ENCODE measurements at places on chromosomes 2 and 18. TPM values are rescaled to one million over a fixed set of nuclear protein-coding genes. Genes with fewer than 3 reads are reported as not detected.

DNA sequence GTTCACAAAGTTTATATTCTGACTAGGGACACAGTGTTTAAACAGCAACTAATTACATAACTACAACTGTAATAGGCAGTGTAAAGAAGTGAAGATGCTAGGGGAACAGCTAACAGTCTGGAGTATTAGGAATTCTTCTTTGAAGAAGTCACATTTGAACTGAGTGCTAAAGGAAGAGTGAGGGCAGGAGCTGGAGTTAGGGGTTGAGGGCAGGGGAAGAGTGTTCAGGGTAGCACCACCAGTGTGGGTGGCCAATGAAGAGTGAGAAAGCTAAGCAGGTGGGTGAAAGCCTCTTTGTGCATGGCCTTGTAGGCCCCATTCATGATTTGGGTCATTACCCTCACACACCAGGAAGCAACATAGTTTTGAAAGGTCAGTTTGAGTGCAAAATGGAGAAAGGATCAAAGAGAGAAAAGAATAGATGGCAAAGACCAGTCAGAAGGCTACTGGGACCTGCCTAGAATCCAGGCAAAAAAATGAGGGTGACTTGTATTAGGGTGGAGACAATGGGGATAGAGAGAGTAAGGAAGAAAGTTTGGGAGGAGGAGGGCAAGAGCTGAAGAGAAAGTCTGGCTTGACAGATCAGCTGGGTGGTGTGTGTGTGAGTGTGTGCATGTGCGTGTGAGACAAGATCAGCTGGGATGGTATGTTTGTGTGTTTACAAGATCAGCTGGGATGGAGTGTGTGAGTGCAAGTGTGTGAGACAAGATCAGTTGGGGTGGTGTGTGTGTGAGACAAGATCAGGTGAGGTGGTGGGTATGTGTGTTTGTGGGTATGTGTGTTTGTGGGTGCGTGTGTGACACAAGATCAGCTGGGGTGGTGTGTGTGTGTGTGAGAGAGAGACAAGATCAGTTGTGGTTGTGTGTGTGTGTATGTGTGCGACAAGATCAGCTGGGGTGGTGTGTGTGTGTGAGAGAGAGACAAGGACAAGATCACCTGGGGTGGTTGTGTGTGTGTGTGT is 43.6 kb upstream of the AGPS start:
- DNase-seq: no peak

DNA sequence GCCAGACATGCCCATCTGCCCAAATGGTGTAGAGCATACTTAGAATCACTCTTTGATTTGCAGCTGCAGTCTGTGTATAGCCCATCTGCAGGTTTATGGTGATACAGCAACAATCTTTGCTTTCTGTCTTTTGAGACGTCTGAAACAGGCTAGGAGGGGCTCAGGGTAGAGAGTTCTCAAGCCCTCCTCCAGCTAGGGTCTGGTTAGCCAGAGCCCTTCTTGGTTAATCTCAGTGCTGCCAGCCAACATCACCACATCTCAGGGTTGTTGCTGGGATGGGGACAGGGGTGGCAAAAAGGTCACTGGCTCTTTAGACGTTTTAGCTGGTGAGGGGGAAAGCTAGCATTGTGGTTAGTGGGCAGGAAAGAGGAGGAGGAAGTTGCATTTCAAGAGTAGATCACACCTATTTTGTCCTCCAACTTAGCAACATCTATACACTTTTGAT is 136.6 kb upstream of the ACAA2 start:
- no peak for DNase-seq

The VWA3B gene
- 0.10 TPM for total RNA-seq

DNA sequence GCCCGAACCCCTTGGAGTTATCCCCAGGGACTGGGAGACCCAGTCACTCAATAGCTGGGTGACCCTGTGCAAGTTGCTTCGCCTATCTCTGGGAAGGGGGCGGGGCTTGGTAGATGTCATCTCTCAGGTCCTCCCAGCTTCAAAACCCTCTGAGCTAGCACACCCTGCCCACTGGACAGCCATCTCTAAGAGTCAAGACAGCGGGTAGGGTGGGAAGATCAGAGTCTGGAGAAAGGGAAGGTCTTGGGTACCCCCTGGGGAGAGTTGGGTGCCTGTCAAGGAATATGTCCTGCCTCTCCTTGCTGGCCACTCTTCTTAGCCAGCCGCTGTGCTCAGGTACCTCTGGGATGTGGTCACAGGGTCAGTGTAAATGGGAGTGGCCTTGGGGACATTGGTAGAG is 8.0 kb downstream of the GLI2 start:
- no peak for DNase-seq

DNA sequence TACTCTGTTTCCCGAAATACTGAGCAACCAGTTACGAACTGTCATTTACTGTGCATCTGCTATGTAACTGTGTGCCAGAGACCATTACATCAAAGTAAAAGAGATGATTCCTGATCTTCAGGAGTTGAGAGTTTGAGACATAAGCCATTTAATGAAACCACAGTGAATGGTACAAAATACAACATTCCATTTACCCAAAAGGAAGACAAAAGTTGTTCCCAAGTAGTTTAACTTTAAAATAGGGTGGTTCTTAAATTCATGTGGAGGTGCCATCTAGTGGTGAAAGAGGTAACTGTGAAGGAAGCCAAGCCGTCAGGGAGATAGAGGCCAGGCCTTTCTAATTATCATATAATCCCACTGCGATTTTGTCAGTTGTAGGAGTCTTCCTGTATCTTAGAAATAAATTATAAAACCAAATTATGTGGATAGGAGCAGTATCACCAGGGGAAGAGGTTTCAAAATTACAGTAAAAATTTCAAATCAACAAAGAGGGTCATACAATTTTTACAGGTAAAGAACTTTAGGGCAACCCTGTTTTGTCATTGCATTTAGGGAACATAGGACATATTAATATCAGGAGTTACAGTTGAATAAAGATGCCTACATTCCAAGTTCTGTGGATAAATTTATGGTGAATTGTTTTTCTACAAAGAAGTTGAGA is 67.7 kb downstream of the EPAS1 start:
- peak; percentile 59 for DNase-seq

DNA sequence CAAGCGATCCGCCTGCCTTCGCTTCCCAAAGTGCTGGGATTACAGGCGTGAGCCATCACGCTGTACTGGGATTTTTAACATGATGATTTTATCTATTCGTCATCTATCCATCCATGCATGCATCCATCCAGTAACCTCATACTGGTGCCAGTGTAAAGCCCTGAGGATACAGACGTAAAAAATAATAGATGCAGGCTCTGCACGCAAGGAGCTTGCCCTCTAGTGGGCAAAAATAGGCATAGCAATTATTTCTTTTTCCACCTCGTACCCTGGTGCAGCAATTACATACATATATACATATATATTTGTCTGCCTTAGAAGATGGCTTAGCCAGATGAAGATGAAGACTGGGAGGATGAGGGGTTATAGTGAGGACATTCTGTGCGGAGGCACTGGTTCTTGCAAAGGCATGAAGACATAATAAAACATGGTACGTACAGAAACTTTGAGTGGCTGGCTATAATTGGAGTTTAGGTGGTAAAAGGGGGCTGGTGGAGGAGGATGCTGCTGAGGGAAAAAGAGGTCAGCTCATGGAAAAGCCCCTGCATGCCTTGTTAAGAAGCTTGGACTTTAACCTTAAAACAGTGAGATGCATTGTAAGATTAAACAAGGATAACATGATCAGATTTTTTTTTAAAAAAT is 19.6 kb upstream of the RPIA start:
- peak; percentile 45 for DNase-seq

The SAG gene
- not detected for total RNA-seq

DNA sequence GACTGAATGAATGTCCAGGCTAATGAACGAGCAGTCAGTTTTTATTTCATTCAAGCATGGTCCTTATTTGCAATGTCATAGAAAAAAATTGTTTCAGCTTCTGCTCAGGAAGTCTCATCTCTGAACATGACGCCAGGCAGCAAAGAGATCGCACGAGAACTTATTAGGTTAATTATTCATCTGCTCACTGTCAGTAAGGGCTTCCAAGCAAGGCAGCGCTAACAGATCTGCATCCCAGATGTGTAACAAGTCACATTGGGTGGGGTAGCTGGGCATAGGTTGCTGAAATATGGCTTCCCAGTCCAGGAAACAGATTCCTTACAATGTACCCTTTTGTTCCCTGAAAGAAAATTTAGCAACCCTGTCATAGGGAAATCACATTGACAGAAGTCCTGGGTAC is 63.5 kb downstream of the ANKRD44 start:
- no peak for DNase-seq

The OSR1 gene
- 20.1 TPM for total RNA-seq

- DNase-seq: no peak
Measured at GRCh38 chr18:2222270-2223185, 348.8 kb downstream of the METTL4 start.

DNA sequence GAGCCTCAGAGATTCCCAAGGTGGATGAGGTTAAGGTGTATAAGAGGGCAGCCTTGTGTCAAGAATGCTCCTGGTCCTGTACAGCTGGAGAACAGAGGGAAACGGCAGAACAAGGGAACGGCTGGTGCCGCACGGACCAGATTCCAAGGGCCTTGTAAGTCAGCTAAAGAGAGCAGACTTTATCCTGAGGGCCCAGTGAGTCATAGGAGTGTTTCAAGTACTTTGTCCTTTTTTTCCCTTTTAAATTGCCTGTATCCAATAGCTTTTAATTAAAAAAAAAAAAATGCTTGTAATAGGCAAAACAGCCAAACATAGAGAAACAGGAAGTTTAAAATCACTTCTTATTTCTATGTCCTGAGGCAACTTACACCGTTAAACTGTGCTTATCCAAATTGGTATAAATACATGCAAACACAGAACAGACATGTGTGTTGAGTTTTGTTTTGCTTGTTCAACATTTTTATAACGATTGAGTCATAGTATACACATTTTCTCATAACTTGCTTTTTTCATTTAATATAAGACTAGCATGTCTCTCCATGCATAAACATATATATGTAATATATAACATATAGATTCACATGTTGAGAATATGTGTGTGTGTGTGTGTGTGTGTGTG is 42.1 kb upstream of the EVA1A start:
- no peak for DNase-seq

The YES1 gene
- 152 TPM for total RNA-seq

DNA sequence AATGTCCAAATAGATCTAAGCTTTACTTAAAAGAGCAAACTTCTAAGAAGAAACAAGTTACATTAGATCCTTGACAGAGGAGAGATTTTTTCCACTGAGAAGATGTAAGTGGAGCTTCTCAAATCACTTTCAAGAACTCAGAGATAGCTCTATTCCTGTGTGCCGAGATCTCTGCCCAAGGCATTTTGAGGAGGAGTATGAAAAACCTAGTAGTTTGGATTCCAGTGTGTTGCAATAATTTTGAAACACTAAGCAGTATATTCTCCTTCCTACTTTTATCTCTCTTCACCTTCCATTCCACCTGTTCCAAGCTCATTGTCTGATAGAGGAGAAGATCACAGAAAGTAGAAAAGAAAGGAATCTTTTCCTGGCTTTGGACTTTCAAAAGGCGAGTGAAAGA is 192.0 kb upstream of the TANK start:
- DNase-seq: no peak

DNA sequence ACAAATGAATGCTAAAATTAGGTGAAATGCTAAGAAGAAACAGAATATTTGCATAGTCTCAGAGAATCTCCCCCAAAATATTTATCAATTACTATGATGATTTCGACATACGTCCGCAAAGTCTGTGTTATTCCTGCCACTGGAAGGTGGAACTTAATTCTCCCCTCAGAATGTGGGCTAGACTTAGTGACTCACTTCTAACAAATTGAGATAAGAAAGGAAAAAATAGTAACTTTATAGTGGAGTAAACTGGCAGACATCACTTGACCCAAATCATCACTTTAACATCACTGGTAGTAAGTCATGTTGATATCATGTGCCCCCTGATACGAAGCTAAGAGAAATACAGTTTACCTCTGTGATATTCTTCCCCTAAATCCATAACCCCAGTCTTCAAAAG is 23.5 kb downstream of the HADHB start:
- no peak for DNase-seq

DNA sequence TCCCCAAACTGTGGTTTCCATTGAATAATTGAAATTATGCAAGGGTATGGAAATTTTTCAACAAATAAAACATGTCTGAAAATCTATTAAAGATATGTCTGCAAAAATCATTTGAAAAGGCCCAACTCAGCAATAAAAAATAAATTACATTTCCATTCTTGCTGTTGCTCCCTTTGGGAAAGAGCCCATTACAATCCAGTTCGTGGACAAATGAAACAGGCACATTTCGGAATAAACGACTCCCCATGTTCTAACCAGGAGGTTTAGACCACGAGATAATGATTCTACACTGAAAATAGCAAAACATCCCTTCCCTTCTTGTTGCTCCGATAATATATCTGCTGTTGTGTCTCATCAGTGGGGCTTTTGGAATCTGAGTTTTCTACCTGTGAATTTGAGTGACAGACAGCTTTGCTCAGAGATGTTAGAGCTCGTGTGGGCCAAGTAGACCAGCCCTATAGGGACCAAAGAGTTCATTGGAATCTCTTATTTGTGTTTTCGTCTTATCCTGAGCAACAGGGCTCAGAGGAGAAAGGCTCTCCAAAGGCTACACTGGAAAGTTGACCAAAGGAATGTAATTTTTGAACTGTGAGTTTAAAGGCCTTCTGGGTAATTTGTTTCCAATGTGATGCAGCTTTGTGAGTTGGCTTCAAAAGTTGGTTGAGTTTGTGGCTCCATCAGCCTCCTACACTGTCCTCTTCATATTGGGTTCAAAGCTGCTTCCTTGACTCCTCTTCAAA is 119.5 kb downstream of the ACTR3 start:
- DNase-seq: no peak

DNA sequence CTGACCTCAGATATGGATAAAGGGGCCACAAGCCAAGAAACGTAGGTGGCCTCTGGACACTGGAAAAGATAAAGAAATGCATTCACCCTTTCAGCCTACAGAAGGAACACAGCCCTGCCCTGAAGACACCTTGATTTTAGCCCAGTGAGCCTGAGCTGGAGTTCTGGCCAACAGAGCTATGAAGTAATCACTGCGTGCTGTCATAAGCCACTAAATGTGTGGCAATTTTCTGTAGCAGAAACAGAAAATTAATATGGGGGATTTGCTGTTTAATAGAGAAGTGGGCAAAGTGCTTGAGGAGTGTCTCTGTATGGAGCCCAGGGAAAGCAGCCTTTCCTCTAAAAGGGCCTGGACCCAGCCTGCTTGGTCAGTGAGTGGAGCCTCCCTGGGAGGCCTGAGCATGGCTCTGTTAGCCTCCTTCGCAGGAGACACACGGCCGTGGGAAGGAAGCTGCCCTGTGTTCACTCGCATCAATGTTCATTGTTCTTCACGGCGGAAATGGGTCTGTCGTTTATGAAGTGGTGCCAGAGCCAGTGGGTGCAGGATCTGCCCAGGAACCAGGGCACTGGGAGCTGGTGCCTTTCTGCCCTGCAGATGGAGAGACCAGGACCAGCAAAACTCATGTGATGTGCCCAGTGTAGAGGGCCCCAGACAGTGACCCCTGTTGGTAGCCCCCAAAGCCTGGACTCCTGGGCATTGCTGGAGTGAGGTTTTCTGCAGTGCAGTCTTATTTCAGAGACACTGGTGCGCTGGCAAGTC is 268.9 kb downstream of the NDUFA10 start:
- no peak for DNase-seq

The C1GALT1C1L gene
- total RNA-seq: not detected

DNA sequence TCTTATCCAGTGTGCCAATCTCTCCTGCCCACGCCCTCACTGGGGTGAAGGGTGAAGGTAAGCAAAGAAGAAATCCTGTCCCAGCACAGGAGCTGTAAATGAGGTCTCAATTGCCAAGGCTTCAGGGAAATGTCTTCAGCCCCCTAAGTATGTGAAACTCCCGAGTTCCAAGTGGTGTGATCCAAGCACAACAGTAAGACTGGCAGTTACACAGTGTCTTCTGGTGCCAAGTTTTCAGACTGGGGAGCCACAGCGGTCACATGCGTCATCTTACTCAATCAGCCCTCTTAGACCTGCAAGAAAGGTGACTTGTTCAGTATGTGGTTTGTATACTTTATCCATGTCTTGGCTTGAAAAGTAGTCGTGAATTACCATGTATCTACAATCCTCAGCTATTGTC is 55.0 kb upstream of the SPRED2 start:
- DNase-seq: peak; percentile 45
